ENCODE measurements at places on chromosomes 7 and 10.

GRCh38 chr7:150429699-150430098, 20.7 kb upstream of the GIMAP8 start:
- DNase-seq = no peak

DNA sequence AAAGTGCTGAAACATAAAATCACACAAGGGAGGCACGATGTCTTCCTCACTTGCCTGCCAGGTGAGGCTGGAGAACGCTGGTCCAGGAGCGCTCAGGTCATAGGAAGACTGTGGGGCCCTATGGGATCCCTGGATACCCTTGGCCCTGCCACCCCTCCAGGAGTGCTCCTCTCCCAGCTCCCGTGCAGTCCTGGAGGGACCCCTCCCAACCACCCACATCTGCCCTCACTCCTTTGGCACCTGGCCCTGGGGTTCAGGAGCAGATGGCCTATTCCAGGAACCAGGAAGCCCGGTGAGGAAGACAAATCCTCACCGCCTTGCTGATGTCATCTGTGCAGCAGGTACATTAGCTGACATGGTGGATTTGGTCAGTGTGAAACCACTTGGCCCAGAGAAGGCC, 3.7 kb upstream of the CXCL12 start:
- no peak for DNase-seq

- DNase-seq = peak; percentile 33
Measured at GRCh38 chr7:116776610-116777289, 85.6 kb upstream of the CAPZA2 start.

DNA sequence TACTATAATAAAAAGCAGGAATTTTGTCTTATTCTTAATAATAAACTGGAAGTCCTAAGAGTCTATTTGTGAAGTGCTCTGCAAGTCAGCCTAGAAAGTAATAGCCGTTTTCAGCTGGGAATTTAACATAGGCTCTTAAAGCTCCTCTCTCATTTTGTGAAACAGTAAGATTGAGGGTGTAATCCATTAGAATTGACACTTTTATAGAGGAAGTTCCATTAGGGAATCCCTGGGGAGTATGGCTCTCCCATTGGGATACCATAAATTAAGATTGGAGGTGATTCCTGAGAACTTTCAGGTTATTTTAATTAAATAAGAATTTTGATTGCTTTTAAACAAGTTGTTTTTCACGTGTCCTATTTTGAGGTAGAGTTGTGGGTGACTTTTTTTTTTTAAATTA, 68.0 kb downstream of the EXOC4 start:
- no peak for DNase-seq

Measured in right renal pelvis (tissue), 4 donors.